ENCODE measurements at places on chromosomes 16 and 17.

- DNase-seq, result no peak
These were observed 22.1 kb downstream of the MPP3 start for GRCh38 chr17:43810823-43811222.

GRCh38 chr16:83328936-83329335 is 478.8 kb upstream of the HSBP1 start:
- DNase-seq, result no peak

DNA sequence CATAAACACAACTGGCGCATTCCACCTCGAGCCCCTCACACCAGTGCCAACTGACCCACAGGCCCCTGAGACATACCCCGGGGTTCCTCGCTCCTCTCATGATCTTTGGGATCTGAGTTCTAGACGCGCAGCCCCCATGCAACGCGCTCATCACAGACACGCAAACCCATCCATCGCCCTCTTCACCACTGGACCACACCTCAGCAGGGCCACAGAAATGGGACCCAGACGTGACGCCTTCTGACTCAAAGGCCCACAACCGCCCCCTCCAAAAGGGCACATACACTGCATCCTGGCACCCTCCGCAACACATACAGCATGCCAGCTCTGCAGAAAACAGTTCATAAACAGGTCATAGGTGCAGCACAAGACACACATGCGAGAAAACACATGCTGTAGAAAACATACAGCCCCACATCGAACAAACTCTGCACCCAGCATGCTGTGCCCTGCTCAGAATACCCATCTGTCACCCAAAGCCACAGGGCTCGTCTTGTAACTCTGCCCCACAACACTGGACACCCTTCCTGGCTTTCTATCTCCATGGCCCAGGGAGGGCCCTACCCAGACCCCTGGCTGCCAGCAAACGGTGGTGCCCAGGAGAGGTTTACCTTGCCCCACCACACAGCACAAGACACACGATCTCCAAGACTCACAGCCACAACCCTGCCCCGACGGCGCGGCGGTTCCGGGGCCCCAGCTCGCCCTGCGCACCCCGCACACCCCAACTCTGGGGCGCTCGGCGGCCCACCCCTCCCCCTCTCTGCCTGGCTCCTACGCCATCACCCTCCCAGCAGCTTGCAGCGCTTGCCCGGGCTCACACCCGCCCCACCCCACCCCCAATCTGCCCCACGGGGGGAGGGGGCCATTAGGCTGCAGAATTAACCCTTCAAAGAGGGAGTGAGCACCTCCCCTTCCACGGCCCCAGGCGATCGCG is 887 bp downstream of the ZBTB4 start:
- peak; percentile 81 for DNase-seq

DNA sequence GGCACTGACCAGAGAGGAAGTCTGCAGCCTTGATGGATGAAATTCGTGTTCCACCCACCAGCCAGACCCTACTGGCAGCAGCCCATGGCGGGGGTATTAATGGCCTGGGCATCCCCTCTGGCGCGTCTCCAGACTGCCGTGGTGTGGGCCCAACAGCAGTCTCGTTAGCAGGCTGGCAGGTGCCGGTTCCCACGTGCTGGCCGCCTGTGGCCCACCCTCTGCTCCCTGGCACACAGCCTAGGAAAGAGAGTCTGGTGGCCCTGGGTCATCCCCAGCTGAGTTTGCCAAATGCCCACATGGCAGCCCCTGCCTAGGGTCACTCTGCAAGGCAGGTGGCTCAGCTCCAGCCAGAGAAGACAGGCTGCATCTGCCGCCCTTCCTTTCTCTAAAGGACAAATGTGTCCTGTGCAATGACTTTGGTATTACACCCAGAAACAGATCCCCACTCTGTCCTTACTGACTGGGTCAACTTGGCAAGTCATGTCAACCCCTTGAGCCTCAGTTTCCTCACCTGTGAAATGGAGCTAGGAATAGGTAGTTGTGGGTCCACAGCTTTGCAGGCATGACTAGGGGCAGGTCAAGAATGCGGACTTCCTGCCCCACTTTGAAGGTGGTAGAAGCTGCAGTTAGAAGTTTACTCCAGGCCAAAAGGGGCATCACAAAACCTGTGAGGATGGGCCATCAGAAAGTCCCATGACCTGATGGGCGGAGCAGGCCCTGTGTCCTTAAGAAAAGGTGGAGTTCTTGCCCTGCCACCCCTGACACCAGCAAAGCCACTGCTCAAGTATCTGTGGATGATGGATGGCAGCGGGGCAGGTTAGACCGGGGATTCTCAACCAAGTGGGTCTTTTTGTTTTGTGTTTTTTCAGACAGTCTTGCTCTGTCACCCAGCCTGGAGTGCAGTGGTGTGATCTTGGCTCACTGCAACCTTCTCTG is 76.6 kb downstream of the ABCC6 start:
- DNase-seq, result no peak

DNA sequence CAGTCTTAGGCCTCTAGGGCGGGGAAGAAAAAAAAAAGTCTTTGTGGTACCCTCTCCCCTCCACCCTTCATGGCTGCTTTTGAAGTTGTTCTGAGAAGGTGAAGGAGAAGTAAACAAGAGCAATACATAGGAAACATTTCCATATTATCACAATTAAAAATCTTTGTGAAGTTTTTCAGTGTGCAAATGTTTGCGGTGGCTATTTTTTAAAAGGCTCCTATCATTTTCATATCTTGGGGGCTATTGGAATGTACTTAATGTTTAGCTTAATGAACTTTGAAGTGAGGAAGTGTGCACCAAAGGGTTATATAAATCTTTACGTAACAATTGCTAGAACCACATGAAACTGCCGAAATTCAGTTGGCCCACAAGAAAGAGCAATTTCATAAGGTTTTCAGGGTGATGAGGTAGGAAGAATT is 7.6 kb downstream of the NOL11 start:
- no peak for DNase-seq

DNA sequence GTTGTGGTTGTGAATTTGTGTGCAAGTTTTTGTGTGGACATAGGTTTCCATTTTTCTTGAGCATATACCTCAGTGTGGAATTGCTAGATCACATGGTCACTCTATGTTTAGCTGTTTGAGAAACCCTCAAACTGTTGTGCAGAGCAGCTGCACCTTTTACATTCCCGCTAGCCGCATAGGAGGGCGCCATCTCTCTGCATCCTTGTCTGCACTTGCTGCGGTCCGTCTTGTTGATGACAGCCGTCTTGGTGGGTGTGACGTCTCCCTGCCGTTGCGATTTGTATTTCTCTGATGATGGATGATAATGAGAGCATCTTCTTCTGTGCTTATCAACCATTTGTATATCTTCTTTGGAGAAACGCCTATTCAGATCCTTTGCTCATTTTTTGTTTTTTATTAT is 25.1 kb upstream of the IL17C start:
- no peak for DNase-seq

DNA sequence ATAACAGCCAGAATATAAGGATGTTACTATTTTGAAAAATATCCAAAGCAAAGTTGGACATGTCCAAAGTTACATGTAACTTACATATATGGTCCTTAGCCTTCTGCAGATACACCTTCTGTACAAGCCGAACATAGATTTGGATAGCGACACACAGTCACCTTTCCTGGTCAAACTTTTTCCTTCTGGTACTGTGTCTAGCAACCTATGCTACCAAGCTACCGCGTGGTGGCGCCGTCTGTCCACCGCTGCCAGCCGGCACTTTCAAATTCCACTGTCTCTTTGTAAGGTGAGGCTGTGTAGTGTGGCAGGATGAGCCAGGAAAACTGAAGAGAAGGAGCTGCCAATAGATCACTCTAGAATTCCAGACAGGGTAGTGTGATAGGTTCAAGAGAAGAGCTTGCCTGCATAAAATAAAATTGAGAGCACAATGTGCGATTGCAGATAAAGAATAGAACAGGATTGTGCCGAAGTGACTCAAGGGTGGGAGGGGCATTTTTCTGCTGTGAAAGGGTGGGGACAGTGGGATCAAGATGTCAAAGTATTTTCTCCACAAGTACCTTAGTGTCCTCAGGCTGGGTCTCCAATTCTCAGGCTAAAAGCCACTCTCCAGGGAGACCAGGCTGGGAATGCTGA is 366.9 kb downstream of the SLC39A11 start:
- peak; percentile 82 for DNase-seq

GRCh38 chr16:63462316-63462715 is 1426.1 kb upstream of the CDH8 start:
- DNase-seq, result no peak

GRCh38 chr17:34098699-34099098 is 156.4 kb upstream of the CCL2 start:
- DNase-seq, result peak; percentile 4

DNA sequence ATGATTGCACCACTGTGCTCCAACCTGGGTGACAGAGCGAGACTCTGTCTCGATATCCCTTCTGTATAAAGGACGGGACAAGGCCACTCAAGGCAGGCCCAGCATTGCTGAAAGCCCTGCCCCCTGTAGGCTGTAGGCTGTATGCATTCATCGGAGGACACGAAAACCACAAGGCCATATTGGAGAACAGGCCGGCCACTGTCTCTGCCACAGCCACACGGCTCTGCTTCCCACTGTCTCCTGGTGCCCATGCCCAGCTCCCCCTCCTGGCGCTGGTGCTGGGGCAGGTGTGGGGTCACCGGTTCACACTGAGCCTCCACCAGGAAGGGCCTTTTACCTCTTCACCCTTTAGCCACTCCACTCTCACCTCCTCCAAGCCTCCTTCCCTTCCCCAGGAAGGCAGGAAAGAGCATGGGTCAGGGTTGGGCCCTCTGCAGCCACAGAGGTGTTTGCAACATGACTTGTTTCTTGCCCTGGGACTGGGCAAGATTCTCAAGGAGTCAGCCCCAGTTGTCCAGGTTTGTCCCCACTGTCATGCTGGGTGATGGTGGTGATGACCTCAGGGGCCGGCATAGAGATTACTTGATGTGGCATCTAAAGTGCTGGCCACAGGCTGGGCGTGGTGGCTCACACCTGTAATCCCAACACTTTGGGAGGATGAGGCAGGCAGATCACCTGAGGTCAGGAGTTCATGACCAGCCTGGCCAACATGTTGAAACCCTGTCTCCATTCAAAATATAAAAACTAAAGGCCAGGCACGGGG is 5.3 kb upstream of the NTN3 start:
- DNase-seq, result no peak

GRCh38 chr17:46866325-46866724 is 14.9 kb downstream of the WNT9B start:
- DNase-seq, result no peak

- no peak for DNase-seq
These were observed 31.2 kb downstream of the CDH3 start for GRCh38 chr16:68676113-68676860.

- no peak for DNase-seq
These were observed 4.9 kb downstream of the KRT27 start for GRCh38 chr17:40777459-40777858.

- DNase-seq, result peak; percentile 73
These were observed 21.1 kb downstream of the ARHGAP23 start for GRCh38 chr17:38449364-38449763.

- DNase-seq, result no peak
These were observed 293.2 kb upstream of the MON1B start for GRCh38 chr16:76897816-76898215.

DNA sequence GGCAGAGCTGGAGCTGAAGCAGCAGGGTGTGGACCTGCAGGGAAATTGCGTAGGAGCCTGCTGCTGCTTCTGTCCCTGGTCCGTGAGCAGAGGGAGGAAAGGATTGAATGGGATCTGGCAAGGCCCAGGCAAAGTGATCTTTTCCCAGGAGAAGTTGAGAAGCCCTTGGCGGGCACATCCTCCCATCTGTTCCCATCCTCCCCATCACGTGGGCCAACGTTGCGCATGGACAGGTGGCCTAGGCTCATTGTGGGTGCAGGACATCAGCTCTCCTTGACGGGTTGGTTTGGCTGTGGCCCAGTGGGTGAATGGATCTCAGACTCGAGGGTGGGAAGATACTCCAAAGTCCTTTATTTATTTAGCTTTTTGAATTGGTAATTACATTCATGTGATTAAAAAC is 29.4 kb upstream of the POLR3E start:
- DNase-seq, result no peak

- DNase-seq, result no peak
These were observed 14.1 kb downstream of the CFAP20 start for GRCh38 chr16:58114827-58115825.

DNA sequence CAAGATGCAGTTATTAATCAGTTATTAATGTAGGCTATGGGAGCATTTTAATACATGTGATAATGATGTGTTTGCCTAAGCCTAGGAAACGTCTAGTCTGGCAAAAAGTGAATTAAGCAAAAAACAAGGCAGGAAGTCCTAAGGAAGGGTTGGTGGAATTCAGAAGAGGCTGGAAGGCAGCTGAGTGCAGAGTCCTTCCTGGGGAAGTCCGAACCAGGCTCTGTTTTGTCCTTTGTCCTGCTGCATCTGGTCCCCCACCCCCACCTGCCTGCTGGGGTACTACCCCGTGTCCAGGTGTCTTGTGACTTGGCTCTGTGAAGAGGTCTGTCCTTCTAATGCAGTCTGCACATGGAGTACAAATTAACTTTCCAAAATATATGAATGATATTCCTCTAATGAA is 1.5 kb upstream of the MYH10 start:
- DNase-seq, result peak; percentile 19

- peak; percentile 62 for DNase-seq
These were observed 821 bp downstream of the SOCS7 start for GRCh38 chr17:38352245-38353085.

- no peak for DNase-seq
These were observed 28.1 kb upstream of the ADAMTS18 start for GRCh38 chr16:77462894-77463293.

- no peak for DNase-seq
These were observed 684.1 kb upstream of the C16orf82 start for GRCh38 chr16:26382586-26382985.

GRCh38 chr16:73069581-73070262 is 21.8 kb upstream of the ZFHX3 start:
- DNase-seq, result peak; percentile 19

GRCh38 chr16:5024632-5025031 is 9.1 kb downstream of the NAGPA start:
- no peak for DNase-seq
